ENCODE measurements at places on chromosomes 1 and 21. TPM values are rescaled to one million over a fixed set of nuclear protein-coding genes. Genes with fewer than 3 reads are reported as not detected.

The BSDC1 gene
- total RNA-seq, result 19.5 TPM

The GJA8 gene
- not detected for total RNA-seq

The SLAMF8 gene
- total RNA-seq, result not detected

The C1orf105 gene
- 0.07 TPM for total RNA-seq

The FCRLB gene
- 1.7 TPM for total RNA-seq

The CNR2 gene
- total RNA-seq, result not detected

The S100B gene
- not detected for total RNA-seq

The EPRS1 gene
- total RNA-seq, result 83.6 TPM

The SIM2 gene
- 10.6 TPM for total RNA-seq

Data from A549 treated with CpdA at 1 μM for 4 hours (cell line).